Activated T-helper 17 cell treated with anti-CD3 and anti-CD28 coated beads, Interleukin-2, amount 50 U/mL, for 72 hours (primary cell): ENCODE measurements at places on chromosomes 7 and 10.

DNA sequence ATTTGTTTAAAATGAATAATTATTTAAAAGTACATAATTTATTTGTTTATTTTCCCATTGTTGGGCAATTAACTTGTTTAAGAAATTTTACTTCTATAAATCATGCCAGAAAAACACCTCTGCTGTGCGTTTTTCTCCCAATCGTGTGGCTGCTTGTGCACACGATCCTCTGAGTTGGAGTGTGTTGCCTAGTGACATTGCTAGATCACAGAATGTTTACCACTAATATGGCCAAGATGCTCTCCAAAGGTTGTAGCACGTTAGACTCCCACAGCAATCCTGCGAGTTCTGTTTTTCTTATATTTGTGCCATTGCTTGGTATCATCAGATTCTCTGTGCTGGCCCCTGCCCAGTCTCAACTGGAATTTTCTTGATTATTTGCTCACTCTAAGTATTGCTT is 207.1 kb upstream of the ADCY1 start:
- no peak for ATAC-seq

DNA sequence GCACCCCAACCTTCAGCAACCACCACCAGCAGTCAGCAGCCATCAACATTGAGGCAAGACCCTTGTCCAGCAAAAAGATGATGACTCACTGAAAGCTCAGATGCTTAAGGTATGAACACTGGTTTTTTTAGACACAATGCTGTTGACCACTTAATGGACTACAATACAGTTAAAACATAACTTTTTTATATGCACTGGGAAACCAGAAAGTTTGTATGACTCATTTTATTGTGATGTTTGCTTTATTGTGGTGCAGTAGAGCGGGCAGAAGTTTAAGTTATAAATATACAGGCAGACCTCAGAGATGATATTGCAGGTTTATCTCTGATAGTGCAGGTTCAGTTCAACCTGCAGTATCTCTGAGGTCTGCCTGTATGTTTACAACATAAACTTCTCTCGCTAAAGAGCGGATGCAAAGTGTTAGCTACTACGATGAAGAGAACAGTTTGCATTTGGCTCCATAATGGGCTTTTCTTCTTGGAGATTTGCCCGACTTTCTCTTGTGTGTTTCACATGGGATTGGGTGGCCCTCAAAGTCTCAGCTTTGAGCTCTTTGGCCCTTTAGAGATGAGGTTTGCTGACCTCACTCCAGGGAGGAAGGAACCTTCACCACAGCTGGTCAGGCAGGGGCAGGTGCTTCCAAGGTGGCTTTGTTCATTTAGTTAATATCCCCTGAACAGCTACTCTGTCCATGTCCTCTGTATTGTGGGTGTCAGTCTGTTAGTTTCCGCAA is 84.4 kb upstream of the SHH start:
- ATAC-seq: no peak

DNA sequence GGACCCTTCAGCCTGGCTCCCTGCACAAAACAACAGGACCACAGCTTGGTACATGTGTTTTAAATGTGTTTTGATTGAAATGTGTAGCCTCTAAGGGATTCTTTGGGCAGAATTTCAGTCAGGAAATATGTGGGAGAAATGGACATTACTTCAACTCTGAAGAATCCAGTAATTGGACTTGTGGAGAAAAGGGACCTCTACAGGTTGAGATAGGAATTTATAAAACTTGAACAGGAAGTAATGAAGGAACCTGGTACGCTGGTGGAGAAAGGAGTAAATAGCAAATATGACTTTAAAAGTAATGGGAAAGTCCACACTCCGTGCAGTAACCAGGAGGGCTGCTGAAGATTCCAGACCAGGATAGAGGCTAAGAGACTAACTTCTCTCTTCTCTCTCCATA is 220.5 kb downstream of the LHFPL3 start:
- ATAC-seq: no peak

GRCh38 chr10:119667562-119668328 is 16.6 kb downstream of the BAG3 start:
- no peak for ATAC-seq

DNA sequence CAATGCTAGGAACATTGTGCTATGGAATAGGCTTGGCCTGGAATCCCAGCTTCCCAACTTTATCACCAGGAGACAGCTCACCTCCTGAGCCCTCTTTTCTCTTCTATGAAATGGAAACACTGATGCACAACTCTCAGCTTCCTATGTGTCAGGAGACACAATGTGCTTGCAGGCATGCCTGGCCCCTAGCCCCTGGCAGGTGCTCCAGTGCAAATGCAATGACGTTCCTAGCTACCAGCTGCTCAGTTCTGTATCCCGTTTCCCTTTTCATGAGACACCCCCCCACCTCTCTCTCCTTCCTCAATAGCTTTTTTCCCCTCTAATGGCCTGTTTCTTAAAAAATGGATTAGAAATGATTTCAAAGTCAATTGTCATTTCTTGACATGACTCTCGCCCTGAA is 30.7 kb downstream of the HABP2 start:
- ATAC-seq: no peak

- no peak for ATAC-seq
Measured at GRCh38 chr10:95579835-95580535, 18.8 kb upstream of the SORBS1 start.

DNA sequence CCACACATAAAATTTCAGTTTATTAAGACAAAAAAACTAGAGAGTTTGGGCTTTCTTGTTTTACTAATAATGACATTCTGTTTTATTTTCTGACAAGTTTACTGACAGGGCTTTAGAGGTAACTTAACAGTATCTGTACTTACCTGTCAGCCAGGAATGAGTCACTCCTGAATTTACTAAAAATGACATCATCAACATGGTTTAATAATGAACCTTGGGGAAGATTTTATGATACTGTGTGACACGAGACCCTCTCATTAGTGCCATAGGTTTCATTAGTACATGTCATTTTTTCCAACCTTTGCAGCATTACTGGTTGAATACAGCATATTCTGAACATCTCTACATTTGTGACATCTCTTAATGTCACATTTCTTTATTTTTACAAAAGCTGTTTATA is 131.1 kb downstream of the KCND2 start:
- no peak for ATAC-seq

- no peak for ATAC-seq
Measured at GRCh38 chr7:127527561-127527960, 57.8 kb downstream of the GCC1 start.

- ATAC-seq: peak; percentile 49
Measured at GRCh38 chr7:36279200-36279925, 110.3 kb upstream of the ANLN start.

DNA sequence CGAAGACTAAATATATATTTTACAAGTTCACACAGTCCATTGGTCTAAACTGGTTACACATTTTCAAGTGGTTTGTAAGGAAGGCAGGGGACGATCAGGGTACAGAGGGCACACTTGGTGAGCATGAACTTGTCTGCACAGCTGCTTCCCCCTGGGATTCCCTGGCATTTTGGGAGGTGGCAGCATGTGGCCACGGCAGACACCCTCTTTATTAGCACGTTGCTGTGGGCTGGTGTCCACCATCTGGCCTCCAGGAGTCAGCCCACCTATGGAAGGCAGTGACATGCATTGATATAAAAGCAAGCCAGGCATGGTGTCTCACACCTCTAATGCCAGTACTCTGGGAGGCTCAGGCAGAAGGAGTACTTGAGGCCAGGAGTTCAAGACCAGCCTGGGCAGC is 350.2 kb downstream of the TYW1 start:
- ATAC-seq: no peak

- no peak for ATAC-seq
Measured at GRCh38 chr7:88306590-88307048, at the start of gene STEAP4. Gene STEAP4 (minus strand): TSS chr7:88306894. CDS start chr7:88284269, 22,625 bp downstream.

GRCh38 chr10:30736685-30737232 is 107.2 kb upstream of the LYZL2 start:
- ATAC-seq: peak; percentile 92

DNA sequence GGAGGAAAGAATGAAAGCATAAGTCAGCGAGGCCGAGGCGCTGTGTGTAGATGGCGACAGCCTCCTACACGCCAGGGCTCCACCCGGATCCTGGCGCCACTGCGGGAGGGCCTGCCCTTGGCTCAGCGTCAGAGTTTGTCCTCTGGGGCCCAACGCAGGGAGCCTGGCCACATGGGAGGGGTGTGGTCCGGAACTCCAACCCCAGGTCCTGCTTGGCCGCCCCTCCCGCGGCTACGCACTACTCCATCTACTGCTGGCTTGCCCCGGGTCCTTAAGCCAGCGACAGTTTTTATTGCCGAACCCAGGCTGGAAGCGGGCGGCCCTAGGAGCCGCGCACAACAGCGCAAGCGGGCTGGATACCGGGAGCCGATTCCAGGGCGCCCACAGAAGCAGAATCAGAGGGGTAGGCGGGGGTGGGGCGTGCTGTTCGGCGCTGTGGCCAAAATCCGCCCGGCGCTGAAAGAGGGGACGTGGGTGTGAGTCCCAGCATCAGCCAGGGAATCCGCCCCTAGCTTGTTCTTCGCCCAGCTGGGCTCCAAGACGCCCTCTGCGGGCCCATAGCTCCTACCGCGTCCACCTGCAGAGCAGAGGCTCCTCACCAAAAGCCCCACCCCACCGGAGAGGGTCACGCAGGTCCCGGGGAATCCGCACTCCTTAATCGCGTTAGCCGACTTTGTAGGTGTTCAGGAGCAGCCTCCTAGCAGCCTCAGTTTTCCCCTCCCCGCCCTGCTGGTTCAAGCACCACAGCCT is 4.5 kb downstream of the KAZALD1 start:
- peak; percentile 43 for ATAC-seq

- no peak for ATAC-seq
Measured at GRCh38 chr10:132678436-132679216, 107.3 kb downstream of the NKX6-2 start.

GRCh38 chr10:60098677-60099601 is 192.6 kb upstream of the CCDC6 start:
- no peak for ATAC-seq

DNA sequence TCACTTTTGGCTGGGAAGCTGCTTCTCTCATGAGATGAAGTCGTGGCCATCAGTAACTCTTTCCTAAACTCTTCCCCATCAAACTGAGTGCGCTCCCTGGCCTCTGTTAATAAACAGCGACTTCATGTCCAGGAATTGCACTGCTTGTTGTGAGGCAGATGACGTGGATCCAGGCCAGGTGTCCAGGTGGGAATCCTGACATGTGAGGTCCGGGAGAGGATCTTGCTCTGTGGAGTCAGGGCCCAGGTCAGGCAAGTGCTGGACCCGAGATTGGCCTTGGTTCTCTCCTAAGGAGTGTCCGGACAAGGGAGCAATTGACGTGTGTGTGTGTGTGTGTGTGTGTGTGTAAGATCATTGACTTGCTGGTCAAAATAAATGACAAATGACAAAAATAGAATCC is 362.7 kb downstream of the GLRX3 start:
- no peak for ATAC-seq

GRCh38 chr10:121048749-121049148 is 197.6 kb downstream of the WDR11 start:
- ATAC-seq: no peak

DNA sequence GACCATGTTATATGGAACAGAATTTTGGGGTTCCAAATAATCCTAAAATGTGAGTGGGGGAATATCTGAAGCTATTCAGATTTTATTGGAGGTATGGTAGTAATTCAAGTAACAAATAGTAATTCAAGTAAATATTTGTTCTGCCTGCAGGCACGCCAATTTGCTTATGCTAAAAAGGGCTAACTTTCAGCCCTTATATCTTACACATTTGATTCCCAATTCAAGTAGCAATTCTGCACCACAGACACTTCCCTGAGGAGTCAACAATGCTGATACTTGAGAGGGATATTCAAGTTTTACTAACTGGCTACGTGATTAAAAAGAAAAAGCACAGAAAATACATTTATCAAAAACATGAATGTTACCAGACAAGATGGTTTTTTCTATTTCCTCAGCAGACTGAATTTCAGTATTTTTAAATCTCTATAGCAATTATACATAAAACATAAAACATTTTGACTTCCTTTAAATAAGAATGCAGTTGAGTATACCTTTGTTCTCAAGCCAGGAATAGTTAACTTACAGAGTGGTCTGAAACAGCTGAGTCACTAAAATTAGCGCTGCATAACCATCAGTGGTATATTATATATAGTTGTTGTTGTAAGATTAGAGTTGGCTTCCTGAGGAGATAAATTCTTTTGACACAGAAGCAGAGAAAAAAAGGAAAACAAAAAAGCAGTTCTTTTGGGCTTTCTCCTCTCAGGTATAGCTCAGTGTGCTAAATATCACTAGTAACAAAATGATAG is 33.9 kb downstream of the MTPN start:
- ATAC-seq: no peak

DNA sequence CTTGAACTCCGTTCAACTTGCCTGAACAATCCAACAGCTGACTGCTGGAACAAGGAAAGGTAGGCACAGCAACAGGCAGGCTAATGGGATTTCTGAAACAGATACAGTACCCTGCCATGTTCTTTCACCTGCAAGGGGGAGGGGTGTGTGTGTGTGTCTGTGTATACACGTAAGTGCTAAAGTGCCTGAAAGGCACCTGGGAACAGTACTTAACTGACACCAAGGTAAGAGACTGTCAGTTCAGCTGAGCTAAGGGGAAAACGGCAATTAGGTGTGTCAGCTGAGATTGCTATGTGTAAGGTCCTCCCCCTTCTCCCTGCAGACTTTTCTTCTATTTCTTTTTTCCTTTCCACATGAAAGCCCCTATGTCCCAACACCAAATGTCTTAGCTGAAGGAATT is 27.0 kb downstream of the NAMPT start:
- no peak for ATAC-seq

DNA sequence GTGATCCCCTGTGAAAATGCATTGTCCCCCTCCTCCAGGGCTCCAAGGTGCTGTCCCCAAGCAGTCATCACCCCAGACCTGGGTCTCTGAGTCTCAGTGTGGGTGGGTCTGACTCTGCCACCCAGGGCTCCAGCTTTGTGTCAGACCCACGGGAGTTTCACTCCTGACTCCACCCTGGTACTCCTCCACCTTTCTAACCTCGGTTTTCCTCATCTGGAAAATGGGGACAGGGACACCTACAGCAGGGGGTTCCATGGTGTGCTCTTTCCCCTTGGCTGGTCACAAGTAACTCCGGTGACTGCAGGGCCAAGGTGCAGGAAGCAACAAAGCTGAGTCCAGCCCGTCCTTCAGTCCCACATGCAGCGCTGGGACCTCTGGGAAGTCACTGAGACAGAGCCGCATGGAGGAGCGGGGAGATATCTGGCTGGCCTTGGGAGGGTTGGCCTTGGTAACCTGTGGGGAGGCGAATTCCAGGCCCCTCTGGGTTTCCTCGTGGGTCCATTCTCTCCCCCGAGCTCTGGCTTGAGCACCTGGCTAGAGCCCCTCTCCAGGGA is 41.8 kb upstream of the RABGEF1 start:
- ATAC-seq: no peak

DNA sequence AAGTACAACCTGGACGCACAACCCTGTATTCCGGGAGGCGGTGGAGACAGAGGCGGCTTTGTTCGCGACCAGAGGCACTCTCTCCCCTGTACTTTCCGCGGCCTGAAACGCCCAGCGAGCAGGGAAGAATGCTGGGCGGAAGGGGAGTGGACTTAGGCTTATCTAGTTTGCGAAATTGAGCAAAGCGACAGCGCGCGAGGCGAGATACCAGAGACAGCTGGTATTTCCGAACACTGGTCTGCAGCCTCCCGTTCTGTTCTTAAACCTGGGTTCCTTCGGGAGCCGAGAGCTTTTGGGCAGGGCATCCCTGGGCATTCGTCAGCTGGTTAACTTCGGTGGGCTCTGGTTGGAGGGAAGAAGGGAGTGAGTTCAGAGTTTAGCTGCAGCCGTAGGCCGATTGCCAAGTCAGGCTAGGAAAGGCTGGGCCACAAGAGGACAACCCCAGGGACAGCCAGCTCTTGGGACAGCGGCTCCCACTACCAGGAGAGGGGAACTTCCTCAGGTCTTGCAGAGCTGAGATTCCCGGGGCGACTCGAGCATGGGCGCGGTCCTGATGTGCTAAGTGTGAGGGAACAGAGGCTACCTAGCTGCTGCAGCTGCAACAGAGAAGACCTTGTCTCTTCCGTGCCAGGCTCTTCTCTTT is 3.9 kb downstream of the HMX3 start:
- ATAC-seq: no peak
